ENCODE measurements at places on chromosomes 7 and 10.

DNA sequence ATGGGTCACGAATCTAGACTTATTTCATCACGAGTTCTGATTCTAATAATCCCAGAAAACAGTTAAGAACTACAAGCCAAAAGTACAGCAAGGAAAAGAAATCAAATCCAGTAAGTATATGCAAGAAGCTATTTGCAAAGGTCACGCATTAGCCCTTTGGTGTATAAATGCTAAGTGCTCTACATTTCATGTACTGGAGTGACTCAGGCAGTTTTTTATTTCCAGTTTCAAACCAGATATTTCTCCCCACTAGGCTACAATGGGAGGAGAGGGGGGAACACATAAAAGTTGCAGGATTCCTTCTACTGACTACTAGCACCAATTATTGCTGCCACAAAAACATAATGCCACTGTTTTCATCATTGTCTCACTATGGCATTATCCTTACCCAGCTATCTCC, 148.0 kb downstream of the NRCAM start:
- peak; percentile 2 for DNase-seq

GRCh38 chr7:45446195-45446944, 127.8 kb upstream of the ADCY1 start:
- DNase-seq: peak; percentile 11

GRCh38 chr7:112481833-112482670, 1.3 kb downstream of the LSMEM1 start:
- DNase-seq: peak; percentile 81

DNA sequence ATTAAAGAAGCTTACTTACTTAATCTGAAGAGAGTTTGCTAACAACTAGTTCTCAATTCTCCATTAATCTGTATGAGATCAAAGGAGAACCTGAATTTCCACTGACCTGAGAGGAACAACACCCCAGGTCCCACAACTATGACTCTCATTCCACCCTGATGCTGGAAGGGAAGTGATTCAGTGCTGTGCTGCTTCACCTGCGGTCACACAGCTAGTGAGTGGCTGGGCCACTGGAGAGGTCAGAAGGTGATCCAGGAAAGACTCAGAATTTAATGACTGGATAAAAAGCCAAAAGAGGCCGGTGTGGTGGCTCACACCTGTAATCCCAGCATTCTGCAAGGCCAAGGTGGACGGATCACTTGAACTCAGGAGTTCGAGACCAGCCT, 23.6 kb downstream of the SORBS1 start:
- DNase-seq: no peak

All from fibroblast of upper back skin (primary cell).